DMS79 treated with DMSO at 0.1 percent for 48 hours (cell line): ENCODE measurements at places on chromosomes 7 and 10.

DNA sequence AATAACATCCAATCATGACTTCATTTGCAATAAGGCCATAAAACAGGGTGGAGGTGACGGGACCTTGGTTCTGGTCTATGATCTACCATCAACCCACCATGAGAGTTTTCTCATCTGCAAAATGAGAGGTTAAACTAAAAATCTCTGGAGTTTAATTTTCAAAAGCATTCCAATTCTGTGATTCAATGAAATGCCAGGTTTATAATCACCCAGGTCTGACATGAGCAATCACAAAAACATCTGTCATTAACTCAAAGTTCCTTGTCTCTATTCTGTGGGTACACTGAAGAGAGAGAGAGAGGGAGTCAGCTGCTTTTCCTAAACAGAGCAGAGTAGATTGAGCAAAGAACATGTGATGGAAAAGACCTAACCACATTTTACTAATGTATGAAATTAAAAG lies 75.4 kb downstream of the NUDCD3 start:
- no peak for DNase-seq

- peak; percentile 6 for DNase-seq
Measured at GRCh38 chr10:63866075-63866746, 345.0 kb downstream of the REEP3 start.

- peak; percentile 73 for DNase-seq
Measured at GRCh38 chr7:106795084-106795876, 69.8 kb upstream of the PIK3CG start.

DNA sequence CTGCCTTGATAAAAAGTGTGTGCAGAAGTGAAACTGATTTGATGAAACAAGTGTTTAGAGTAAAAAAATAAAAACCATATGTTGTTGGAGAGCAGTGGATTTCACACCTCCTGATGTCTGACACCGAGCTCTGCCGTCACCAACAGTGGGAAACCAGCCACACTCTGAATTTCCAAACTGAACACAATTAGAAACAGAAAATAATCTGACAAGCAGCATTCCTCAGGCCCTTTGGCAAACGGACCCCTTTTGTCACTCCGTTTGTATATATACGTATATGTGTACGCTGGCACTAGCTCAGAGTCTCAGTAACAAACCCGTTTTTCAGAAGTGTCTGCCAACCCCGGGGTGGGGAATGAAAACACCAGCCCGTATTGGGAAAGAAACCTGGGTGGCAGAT lies 32.4 kb downstream of the TACC2 start:
- no peak for DNase-seq

- no peak for DNase-seq
Measured at GRCh38 chr10:24721229-24722106, 2.2 kb downstream of the ARHGAP21 start.

DNA sequence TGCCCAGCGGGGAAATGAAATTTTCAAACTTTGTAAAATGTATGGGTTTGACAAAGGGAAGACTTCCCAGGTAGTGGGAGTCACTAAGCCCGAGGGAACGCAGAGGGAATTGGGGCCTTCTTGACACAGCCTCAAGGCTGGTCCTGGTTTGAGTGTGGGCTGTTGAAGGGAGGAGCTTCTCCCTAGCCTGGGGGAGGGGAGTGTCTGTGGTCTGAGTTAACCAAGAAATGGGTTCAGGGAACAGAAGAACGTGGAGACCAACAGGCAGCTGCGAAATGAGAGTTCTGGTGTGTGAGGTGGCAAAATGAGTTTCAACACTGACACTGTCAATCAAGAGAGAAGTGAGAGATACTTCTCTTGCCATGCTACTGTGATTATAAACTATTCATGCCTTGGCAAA lies 32.7 kb upstream of the BAMBI start:
- no peak for DNase-seq

- DNase-seq, result no peak
Measured at GRCh38 chr7:22688084-22688483, 38.9 kb upstream of the IL6 start.

- no peak for DNase-seq
Measured at GRCh38 chr10:116045366-116046356, 227.3 kb downstream of the GFRA1 start.

- peak; percentile 85 for DNase-seq
Measured at GRCh38 chr7:84022684-84023308, 171.8 kb downstream of the SEMA3A start.
